ENCODE measurements at places on chromosomes 5 and 9.

- DNase-seq = no peak
These were observed 687.0 kb downstream of the CETN3 start for GRCh38 chr5:89722538-89722937.

- DNase-seq = no peak
These were observed 6.9 kb upstream of the IGFBPL1 start for GRCh38 chr9:38431116-38431515.

DNA sequence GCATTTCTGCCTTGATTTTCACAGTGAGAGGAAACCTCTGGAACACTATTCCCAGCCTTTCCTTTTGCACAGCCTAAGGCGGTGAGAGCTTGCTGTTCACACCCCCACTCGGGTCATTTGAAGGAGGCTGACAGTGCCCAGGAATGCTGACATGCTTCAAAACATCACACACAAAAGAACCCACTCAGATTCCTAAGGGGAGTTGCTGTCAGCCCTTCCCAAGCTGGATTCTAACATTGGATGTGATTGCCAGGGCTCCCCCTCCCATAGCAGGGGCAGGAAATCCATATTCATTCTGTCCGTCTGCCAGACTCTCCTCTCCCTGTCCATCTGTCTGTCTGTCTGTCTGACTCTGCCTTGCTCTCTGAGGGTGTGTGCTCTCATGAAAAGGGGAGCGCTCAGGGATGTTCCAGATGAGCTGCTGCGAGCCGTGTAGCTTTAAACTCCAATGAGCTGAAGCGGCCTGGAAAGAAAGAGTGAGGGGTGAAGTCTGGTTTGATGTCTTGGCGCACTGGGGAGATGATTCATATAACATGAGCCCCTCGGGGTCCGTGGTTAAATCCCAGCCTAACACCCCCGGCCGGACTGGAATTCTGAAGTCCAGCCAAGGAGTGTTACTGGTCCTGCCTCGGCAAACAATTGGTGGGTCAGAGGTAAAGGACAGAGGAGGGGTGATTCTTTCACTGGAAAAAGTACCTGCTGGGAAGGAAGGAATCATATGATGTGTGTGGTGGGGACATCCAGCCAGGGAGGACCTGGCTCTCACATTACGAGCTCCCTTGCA lies 517.0 kb downstream of the CCDC171 start:
- DNase-seq = no peak

DNA sequence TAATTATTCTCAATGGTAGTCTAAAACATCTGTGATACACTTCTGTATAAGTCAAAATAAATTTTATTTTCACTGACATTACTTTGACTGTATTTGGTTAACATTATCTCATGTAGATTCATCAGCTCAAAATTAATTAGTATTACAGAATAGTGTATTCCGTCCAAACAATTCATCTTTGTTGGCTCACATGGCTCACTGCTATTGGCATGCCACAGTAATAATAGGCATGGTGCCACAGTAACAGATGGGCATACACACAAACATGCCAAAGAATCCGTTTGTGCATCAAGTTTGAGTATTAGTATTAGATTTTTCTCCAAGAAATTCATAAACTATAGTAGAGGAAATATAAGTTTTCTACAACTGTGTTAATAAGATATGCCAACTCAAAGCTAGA lies 14.2 kb downstream of the AP3B1 start:
- DNase-seq = no peak

- DNase-seq = peak; percentile 60
These were observed 1.6 kb downstream of the ZNF462 start for GRCh38 chr9:106864373-106865143.

DNA sequence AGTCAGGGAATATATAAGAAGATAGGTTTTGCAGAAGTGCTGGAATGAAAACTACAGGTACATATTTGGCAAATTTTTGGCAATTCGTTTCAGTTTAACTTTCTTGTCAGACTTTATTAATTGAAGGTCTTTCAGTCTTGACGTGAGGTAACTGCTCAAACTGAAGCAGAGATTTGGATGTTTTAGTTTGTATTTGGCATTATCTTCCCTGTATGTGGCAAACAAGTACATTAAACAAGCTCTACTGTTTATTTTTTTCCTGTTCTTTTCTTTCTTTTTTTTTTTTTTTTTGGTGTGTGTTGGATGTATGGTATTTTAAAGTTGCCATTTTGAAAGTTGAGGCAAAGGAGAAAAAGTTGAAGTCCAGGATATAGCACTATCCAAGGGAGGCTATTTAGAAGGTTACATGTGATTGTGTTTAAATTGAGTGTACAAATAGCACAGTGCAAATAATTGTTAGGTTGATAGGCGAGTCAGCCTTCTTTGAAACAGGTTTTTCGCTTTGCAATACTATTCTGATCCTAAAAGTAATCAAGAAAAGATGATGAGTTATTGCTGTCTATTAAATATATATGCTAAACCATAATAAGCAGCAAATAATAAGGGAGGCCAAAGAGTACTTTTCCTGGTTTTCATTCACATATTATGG lies 2.2 kb downstream of the PBX3 start:
- no peak for DNase-seq

- DNase-seq = peak; percentile 35
These were observed 159.4 kb downstream of the CD180 start for GRCh38 chr5:67037171-67037570.

- DNase-seq = peak; percentile 49
These were observed 54.9 kb downstream of the MTX3 start for GRCh38 chr5:79936002-79936645.

- DNase-seq = peak; percentile 14
These were observed 280.7 kb downstream of the PRELID2 start for GRCh38 chr5:145554399-145554798.

- no peak for DNase-seq
These were observed 32.8 kb downstream of the OR2K2 start for GRCh38 chr9:111297066-111297824.

DNA sequence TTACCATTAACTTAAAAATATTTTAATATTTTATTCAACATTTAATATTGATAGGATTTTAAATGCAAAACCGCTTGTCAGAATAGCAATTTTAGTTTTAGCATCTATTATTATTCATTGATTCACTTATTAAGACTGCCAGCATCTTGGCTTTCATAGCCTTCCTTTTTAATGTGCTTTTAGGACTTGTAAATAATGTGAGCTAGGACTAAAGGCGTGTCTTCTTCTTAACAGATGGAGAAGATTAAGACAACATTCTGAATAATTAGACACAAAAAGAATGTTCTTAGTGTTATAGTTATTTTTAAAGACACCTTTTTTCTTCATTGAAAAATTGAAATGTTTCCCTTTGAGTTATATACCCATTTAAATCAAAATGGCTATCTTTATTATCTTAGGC lies 6.9 kb downstream of the IL31RA start:
- no peak for DNase-seq

- DNase-seq = peak; percentile 54
These were observed 144.7 kb downstream of the KDM4C start for GRCh38 chr9:6902423-6902822.

- no peak for DNase-seq
These were observed 19.9 kb upstream of the FAM120A start for GRCh38 chr9:93431539-93432105.

DNA sequence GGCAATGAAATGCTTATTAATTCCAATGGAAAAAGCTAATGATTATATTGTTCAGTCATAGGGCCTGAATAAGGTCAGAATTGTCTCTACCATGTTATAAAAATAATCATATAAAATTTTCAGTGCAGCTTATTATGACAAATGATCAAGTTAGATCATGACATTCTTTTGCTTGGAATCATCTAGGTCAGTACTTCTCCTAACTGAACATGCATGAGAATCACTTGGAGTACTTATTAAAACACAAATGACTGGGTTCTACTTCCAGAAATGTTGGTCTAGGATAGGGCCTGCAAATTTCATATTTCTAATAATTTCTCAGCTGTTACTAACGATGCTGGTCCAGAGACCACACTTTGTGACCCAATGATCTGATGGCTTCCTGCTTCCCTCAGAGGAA lies 806.0 kb upstream of the ZNF608 start:
- DNase-seq = no peak

GRCh38 chr5:172235827-172236736 lies 42.1 kb downstream of the EFCAB9 start:
- no peak for DNase-seq

DNA sequence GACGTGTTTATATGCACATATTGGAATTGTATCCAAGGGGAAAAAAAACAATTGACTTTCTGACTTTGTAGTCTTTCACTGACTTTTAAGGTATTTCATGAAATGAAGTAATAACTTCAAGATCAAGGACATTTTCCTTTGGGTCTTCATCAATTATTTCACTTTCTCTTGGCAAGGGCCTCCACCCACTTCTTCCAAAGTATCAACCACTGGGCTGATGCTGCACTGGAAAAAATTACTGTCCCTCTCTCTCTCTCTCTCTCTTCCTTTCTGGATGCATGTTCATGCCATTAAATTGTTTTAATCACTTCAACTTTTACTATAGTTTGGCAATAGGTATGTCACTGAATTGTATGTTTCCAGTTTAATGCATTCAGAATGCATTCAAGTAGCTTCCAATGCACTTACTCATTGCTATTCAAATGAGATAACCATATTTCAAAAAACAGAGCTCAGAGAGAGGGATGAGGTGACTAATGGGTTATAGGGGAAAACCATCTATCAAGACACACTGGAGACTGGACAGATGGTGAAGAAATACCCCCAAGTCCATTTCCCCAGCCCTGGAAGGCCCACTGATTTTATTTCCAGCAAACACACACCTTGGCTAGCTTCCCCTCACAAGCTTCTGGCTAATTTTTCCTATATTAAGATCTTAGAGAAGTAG lies 585.3 kb downstream of the EBF1 start:
- DNase-seq = peak; percentile 48

GRCh38 chr5:171427318-171428167 lies 8.1 kb downstream of the FGF18 start:
- no peak for DNase-seq

GRCh38 chr5:27325513-27325912 lies 287.1 kb upstream of the CDH9 start:
- DNase-seq = no peak

DNA sequence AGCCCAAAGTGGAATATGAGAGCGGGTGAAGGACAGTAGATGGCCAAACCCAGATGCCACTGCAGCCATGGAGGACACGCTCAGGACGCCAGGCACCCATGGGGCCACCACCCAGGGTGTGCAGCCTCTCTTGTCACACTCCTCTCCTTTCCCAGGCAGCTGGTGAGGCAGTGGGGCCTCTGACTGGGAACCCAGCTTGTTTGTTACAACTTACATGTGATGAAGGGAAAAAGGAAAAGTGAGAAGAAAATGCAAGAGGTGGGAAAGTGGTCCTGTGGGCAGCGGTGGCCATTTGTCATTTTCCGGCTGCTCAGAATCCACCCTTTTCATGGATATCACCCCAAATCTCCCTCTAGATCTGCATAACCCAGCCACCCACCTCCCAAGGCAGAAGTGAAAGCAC lies 62.7 kb upstream of the UNC5A start:
- DNase-seq = no peak

- no peak for DNase-seq
These were observed 86.0 kb downstream of the KDM4C start for GRCh38 chr9:6843742-6844141.

DNA sequence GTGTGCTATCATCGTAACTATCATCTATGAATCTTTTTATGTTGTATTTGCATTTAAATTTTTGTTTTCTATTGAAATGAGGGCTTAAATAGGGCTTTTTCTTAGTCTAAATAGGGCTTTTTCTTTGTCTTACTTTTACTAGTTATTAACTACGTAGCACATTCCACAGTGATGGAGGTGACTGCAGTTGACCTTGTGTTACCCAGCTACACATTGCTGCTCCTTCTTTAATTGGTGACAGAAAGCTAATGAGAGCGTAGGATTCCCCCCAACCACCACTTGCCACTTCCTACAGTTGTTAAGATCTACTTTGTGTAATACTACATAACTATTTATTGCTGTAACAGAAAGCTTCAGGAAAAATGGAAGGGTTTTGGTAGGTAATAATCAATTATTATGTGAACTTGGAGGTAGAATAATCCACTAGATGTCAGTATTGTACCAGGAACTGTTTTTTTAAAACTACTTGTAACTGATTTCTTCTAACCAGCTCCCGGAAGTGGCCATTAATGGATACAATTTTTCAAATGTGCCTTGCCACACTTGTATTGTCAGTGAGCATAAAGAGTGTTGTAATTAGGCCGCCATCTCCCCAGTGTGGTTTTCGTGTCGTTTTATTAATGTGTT lies 18.0 kb downstream of the MTRR start:
- peak; percentile 67 for DNase-seq

DNA sequence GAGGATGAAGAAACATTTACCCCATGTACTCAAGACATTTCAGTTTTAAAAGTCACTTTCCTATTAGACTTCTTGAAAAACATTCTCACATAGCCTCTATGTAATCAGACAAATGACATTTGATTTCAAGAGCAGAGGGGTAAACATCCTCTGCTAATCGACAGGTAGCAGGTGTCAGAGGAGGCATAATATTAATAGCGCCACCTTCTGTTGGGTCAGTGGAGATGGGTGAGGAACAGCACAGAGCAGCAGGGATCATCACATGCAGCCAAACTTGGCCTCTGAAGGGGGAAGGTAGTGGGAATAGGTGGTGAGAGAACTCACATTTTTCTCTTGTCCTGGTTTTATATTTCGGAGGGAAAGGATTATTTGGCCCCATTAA lies 3.3 kb upstream of the LSM11 start:
- DNase-seq = no peak

GRCh38 chr9:98836206-98836605 lies 28.7 kb downstream of the GALNT12 start:
- DNase-seq = no peak

GRCh38 chr5:642481-642880 lies 30.3 kb downstream of the CEP72 start:
- DNase-seq = no peak

GRCh38 chr5:139711906-139712224 lies 63.7 kb downstream of the CXXC5 start:
- DNase-seq = no peak

DNA sequence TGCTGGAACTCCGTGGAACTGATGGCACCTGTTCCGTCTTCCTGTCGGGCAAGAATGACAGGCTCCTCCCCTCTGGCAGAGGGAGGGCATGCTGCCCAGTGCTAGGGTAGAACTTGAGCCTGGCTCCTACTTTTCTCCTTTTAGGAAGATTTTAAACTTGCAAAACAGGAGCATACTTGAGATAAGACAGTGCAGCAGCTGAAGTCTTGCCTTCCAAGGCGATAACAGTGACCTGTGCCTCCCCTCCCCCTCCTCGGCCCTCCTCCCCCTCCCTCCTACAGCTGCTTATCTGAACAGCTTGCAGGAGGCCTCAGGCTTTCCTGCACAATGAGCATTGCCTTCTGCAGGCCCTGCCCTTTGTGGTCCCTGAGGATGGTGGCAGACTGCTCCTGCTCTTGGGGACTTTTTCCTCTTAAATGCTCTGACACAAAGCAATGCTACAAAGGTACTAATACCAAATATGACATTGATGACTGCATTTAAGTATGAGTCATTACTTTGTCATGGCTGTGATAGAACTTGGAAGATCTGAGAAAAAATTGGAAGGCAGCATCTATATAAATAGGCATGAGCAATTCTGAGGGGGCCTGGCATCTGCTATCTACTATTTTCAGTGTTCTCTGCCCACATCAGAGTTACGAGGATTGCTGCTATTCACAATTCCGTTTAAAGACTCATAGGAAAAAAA lies 2.0 kb downstream of the GADD45G start:
- DNase-seq = peak; percentile 27
